CMK (cell line): ENCODE measurements at places on chromosomes 1 and 21.
A peak's percentile ranks its signal among the peaks of the same experiment; 100 is the strongest.

DNA sequence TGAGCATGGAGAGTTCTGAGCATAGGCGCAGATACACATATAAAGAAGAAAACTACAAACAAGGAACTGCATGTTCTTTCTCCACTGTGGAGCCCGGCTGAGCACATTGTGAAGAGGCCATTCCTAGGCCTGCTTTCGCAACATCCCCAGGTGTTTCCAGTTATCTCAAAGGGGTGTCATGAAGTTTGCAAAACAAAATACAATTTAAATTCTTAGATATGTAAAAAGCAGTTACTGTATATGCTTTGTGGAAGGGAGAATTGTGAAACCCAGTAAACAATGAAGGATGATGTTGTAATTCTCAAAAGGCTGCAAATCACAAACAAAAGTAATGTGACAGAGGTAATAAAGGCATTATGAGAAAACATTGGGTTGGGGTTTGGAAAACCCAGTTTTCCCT is 98.6 kb upstream of the ZNF644 start:
- no peak for DNase-seq

DNA sequence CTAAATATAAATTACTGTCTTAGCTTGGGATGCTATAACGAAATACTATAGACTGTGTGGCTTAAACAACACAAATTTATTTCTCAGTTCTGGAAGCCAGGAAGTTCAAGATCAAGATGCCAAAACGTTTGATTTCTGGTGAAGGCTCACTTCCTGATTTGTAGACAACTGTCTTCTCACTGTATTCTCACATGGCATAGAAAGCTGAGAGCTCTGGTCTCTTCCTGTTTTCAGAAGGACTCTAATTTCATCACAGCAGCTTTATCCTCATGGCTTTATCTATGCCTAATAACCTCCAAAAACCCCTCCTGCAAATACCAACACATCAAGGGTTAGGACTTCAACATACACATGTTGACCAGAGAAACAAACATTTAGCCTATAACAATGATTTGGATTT is 1795.5 kb downstream of the MRPL39 start:
- DNase-seq = no peak

DNA sequence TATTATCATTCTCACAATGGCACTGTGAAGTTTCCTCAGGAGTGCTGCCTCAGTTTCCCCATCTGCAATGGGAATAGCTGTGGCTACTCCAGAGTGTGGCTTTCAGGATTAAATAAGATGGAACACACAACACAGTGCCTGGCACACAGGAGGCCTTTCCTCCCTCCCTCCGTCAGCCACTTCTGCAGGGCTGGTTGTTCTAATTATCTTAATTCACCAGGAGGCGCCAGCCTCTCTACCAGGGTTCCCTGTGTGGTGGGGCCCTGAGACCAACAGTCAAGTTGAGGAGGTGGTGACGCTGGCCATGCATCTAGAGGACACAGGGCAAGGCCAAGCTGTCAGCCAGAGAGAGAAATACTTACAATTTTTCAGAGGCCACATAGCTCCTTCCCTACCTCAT is 6.3 kb upstream of the FOXO6 start:
- no peak for DNase-seq

DNA sequence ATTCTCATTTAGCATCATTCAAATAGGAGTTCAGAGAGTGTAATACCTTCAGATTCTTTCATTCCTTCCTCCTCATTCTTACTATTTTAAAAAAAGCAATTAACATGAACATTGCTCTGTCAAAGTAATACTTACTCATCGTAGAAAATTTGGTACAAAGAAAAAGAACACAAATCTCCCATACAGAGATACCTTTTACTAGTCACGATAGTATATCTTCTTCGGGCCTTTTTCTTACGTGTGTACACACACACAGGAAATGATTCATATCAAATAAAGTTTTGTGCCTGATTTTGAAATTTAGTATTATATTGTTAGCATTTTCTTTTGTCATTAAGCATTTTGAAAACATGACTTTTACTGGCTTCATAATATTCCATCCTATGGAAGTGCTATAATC is 52.9 kb downstream of the NCF2 start:
- DNase-seq = no peak

DNA sequence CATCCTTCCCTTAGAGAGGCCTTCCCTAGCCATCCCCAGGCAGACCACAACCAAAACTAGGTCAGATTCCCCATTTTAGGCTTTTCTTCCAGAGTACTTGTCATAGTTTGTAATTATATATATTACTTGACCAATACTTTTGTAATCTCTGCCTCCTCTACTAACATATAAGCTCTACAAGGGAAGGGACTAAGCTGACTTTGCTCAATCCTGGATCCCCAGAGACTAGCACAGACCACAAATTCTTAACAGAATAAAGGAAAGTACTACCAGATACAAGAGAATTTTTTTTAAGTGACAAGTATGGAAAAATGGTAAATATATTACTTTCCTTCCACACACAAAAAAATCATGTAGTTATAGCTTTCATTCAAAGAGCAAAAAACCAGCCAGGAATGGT is 2.0 kb downstream of the ZMYM6 start:
- no peak for DNase-seq

DNA sequence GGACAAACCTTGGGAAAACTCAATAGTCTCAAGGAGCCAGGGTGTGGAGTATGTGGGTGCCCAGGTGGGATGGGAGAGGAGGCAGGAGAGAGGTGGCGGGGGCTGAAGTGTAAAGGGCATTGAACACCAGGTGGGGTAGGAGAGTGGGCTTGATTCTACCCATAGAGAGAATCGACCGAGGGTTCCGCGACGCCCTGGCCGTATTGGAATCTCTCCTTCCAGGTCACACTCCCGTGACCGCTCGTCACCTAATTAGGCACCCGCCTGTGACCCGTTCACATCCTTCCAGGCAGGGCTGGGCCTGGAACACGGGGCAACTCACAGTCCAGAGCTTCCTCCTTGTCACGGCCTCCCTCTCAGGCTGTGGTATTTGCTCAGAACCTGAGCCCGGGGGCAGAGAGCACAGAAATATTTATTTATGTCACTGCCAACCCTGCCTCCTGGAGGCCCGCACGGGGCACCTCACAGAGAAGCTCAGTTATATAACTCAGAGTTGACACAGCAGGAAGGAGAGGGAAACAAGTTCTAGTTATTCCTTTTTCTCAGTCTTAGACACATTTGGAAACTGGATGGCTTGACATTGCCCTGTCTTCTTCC is 12.0 kb downstream of the NCMAP start:
- DNase-seq = no peak

GRCh38 chr1:211375146-211375818 is 48.6 kb downstream of the TRAF5 start:
- DNase-seq = no peak

GRCh38 chr1:67674260-67675011 is 10.6 kb upstream of the GADD45A start:
- DNase-seq = no peak

GRCh38 chr1:198121056-198121826 is 35.6 kb upstream of the NEK7 start:
- DNase-seq = no peak

GRCh38 chr1:100213141-100213540 is 35.1 kb upstream of the LRRC39 start:
- no peak for DNase-seq

DNA sequence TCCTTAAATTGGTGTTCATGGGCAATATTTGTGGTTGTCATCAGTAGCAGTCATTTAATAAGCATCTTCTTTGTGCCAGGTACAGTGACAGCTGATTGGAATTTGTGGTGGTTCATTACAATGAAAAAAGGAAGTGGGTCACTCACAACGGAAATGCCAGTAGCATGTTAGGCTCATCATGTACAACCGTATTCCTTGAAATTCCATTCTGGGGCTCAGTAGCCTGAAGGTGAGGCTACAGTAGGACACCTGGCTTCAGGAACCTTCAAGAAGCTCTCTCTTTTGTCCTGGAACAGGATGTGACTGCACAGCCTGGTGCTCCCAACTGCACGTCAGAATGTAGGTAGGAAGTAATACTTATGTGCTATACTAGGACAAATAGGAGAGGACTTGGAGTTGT is 93.9 kb downstream of the ST3GAL3 start:
- no peak for DNase-seq

GRCh38 chr1:162276493-162276892 is 100.2 kb downstream of the SPATA46 start:
- DNase-seq = no peak

DNA sequence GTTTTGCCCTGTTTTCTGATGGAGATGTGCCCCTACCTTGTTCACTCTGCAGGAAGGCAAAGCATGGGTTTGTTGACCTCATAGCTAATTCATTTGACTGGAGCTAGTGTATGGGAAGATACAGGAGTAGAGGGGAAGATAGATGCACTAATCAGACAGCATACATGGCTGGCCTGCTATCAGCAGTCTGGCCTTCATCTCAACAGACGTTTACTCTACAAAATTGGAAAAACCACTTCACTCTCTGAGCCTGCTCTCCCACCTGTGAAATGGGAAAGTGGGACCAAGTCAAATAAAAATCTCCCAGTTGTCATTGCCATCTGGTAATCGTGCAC is 235.2 kb upstream of the RAB4A start:
- DNase-seq = no peak

DNA sequence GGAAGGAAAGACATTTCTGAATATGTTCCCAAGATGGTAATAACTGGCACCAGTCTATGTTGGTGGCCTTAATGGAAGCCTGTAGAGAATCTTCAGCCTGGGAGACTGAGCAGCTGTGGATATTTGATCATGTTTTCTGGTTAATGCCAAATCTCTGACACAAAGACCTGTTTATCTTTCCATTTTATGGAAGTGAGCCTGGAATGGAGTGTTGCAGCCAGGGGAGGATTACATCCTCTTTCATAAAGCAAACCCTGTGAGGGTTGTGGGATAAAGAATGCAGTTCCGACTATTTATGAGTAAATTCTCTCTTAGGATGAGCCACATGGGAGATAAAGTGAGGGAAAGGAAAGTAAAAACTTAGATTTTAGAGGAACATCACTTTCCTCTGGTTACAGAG is 144.1 kb downstream of the PCP4 start:
- no peak for DNase-seq

GRCh38 chr1:46536527-46536926 is 14.9 kb downstream of the KNCN start:
- DNase-seq = no peak

GRCh38 chr1:65230731-65231481 is 78.4 kb upstream of the DNAJC6 start:
- peak; percentile 89 for DNase-seq

DNA sequence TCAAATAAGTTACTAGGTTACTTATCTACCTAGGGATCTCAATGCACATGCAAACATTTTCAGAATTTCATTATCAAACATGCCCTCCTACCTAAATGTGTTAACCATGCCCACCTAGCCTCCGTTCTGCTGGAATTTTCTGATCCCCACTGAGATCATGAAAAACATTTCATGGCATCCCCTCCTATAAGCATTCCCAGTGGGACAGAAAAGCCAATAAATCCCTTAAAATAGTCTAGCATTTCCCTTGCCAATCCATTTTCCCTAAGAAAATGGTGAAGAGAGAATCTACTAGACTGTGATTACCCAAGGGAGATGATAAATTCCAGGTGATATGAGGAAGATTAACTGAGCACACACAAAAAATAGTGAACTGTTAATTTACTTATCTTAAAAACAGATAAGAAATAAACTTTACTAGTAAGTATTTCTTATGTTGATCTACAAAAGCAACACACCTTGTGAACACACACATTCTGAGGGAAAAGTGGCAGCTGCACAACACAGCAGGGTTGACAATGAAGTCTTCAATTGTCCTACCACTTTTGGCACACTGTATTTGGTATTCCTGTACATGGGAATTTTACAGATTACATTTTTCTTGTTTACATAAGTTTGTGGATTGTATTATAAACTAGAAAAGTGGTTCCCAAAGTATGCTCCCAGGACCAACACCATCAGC is 49.6 kb downstream of the ARID4B start:
- DNase-seq = no peak

DNA sequence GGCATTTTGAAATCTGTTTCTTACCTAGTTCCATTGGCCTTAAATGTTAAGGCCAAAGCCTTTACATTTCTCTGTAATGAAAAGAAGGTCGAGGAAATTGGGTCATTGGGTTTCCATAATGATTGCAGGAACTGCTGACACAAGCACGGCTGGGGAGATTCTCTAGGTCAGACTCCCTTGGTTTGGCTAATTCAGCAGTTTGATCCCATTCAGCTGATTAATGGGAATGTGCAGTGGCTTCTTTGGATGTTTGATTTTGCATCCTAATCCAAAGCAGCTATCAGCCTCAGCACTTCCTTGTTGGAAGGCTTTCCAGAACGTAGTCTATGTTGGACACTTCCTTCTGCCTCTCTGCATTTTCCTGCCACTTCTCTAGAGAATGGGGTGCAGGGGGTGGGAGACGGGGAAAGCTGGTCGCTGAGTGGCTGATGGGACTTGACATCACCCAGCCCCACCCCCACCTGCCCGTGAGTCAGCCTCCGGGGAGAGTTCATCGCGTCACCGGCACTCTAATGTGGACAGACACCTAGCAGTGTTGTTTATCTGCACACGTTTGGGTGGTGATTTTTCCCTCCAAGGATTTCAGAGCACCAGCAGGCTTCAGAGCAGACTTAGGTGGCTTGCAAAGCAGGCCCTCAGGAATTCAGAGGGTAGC is 5.4 kb downstream of the PSEN2 start:
- no peak for DNase-seq

DNA sequence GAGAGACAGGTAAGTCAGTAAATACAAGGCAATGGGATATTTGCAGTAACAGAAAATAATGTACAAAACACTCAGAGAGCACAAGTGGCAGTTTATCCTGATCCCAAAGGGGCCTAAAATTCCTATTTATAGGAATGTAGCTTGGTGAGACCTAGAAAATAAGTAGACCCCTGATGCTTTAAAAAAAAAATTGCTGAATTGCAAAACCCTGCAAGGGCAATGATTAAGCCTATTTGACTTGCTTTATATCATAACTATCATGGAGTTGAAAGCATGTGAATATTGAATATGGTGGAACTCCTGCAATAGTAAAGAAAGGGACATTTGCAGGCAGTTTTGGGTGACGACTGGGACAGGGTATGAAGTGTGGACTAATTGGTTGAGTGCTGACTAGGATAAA is 101.9 kb upstream of the C1orf21 start:
- no peak for DNase-seq

DNA sequence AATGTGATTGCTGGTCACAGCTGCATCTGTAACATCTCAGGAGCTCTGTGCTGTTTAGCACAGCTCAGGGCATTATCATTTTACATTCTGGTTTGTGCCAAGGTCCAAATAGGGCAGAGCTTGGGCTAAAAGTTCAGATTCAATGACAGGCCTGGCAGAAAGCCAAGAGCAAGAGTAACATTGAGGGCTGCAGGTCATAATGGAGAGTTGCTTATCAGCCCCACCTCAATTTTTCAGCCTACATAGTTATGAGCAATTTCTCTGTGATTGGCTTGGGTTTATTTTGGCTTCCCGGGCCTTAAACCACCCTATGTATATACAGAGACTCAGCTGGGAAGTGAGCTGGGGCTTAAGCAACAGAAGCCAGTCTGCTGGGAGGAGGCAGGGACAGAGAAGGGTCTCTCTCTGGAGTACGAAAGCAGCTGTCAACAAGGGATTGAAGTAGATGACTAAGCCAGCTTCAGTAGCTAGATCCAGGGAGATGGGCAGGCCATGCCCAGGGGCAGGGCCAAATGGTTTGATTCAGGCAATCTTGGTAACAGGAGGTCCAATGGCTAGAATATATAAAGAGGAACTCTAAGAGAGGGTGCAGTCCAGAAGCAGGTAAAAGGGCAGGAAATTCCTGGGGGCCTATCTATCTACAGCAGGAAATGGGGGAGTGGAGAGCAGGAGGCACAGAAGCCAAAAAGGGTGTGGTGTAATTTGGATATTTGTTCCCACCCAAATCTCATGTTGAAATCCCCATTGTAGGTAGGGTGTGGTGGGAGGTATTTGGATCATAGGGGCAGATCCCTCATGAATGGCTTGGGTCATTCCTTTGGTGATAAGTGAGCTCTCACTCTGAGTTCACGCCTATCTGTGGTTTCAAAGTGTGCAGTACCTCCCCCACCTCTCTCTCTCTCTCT is 49.0 kb downstream of the BRINP2 start:
- DNase-seq = no peak
